ENCODE measurements at places on chromosomes 6 and 20.

GRCh38 chr6:39441986-39442385 lies 119.5 kb upstream of the KCNK16 start:
- DNase-seq = no peak

- no peak for DNase-seq
These were observed 42.7 kb downstream of the REPS1 start for GRCh38 chr6:138945354-138945753.

DNA sequence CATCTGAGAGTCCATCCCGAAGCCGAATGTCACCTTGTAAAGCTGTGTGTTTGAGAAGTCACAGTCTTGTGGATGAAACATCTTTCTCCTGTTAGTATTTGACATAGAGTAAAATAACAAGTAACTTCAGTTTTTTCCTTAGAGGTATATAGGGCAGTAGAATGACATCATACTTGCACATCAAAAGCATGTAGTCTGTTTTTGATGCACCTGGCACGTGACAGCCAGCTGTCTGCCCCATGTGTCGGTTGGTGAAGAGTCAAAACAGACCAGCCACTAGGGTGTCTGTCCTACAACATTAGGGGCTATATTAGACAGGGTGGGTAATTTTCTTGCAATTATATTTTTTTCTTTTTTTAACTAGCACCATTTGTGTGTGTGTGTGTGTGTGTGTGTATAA lies 70.2 kb downstream of the SNX9 start:
- no peak for DNase-seq

GRCh38 chr20:63129991-63130657 lies 85.8 kb downstream of the YTHDF1 start:
- DNase-seq = no peak

GRCh38 chr6:44896701-44897100 lies 431.4 kb upstream of the RUNX2 start:
- DNase-seq = no peak

DNA sequence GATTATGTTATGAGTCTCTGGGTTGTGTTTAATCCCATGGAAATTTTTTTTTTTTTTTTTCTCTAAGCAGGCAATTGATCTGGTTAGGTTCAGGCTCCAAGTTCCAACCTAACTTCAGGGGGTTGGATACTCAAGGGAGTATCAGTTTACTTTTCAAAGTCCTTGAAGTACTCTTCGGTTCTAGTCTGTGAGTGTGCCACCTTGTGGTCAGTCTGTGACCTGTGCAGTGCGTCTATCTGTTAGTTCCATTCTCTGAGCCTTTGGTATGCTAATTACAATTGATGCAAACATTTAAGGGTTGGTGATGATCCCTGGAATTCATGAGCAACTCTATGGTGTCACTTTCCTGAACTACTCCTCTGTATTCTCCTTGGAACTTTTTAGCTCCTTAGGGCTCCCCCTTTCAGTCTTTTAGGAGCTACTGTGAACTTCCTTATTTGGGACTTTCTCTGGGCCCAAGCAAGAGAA lies 342.0 kb downstream of the SOX4 start:
- DNase-seq = no peak

- no peak for DNase-seq
These were observed 28.4 kb upstream of the RAB32 start for GRCh38 chr6:146515212-146515611.

GRCh38 chr6:142960098-142960497 lies 15.1 kb upstream of the HIVEP2 start:
- DNase-seq = no peak

- no peak for DNase-seq
These were observed 15.4 kb upstream of the FAM110A start for GRCh38 chr20:818001-818664.

GRCh38 chr6:156809034-156809433 lies 31.9 kb downstream of the ARID1B start:
- no peak for DNase-seq

GRCh38 chr6:113997116-113997515 lies 26.2 kb upstream of the HDAC2 start:
- no peak for DNase-seq
